Activated T-cell treated with anti-CD3 and anti-CD28 coated beads for 24 hours (primary cell): ENCODE measurements at places on chromosomes 6 and 20.

DNA sequence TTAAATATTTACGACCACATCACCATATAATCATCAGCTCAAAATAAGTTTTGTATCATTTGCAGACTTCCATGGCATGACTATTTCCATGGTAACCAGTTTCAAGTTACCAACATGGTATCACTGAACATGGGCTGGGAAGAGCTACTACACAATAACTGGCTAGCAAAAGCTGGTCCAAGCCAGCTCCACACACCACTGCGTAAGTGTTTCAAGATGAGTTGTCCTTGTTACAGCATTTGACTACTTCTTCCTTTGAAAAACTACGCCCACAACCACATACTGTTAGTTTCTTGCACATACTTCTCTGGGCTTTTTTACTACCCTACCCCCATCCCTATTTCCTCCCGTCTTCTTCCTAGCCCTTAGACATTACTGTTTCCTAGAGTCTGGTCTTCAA lies 8.5 kb downstream of the CD164 start:
- peak; percentile 34 for DNase-seq

DNA sequence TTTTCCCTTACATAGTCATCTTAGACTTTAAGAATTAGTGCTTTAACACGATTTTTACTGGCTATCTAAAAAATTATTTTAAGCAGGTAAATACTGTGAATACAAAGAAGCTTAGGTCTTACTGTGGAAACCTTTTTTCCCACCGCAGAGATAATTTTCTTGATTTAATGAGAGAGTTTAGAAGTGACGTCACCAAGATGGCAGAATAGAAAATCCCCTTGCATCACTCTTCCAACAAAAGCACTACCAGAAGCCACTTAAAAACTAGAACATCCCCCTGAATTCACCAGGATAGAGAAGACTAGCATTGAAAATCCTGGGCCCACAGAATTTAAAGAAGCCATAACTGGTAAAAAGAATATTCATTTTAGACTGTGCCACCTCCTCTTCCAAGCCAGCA lies 375.4 kb upstream of the PTCHD4 start:
- DNase-seq, result no peak

DNA sequence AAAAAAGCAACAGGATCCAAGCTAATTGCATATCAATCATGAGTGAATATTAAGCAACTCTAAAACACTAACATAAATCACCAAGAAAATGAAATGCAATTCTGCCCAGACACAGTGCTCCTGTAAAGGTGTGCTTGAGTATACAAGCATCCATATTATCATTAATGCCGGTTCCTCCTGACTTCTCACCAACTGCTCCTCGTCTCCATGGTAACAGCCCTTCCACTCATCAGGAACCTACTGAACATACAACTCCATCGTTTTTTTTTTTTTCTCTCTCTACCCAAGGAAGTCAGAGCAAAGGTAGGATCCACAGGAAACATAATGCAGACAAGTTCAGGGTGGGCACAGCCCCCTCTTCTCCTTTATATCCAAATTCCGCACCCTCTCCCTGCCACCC lies 12.4 kb downstream of the GABBR1 start:
- no peak for DNase-seq

GRCh38 chr6:42448927-42449659 lies 2.6 kb downstream of the TRERF1 start:
- no peak for DNase-seq

DNA sequence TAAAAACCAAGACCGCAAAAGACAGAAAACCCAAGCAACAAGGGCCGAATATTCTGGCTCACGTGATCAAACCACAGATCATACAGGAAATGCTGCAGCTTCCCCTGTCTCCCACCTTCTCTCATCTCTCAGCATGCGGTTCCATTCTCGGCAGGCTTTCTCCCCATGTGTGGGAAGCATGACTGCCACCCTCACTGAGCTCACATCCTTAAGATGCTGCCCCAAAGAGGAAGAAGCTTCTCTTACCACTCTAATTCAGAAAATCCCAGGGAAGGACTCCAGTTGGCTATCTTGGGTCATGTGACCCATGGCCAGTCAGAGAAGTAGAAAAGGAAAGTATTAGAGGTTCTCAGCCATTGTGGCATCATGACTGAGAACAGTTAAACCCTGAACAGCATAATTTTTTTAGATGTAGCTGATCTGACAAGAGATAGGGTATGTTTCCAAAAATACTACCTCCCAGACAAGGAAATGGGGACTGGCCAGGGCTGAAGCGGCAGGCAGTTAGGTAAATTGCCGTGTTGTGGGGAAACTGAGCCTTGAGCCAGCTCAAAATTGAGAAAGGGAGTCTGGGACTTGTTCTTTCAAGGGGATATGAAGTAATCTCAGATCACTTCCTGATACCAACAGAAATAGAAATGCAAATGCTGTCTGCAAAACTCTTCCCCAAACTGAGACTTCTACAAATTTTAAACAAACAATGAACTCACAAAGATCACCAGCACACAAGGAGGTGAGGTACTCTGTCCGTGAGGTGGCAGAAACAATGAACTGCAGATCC lies 37.1 kb upstream of the GRM4 start:
- DNase-seq, result peak; percentile 58

GRCh38 chr6:127959869-127960268 lies 59.0 kb upstream of the THEMIS start:
- DNase-seq, result no peak

GRCh38 chr20:53581444-53582250 lies 12.0 kb downstream of the ZNF217 start:
- DNase-seq, result no peak

DNA sequence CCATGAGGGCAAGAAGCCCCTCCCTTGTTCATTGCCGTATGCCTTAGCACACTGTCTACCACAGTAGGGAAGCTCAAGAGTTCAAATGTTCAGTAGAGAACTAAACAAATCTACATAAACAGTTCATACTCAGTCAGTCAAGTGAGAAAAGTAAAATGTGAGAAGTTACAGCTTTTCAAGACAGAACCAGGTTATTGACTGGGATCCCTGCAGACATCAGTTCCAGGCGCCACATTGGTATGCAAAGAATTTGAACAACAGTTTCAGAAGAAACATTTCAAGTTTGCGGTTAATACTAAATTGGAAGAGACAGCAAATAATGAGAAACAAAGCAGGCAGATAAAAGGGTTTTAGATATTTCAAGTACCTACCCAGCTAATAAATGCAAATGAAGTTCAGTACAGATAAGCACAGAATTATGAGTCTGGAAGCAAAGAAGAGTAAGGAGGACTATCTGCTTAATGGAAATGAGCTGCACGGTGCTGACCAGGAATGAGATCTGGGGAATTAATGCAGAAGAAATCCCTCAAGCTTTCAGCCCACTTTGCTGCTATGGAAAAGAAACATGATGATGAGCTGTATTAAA lies 246.2 kb downstream of the HACE1 start:
- no peak for DNase-seq

DNA sequence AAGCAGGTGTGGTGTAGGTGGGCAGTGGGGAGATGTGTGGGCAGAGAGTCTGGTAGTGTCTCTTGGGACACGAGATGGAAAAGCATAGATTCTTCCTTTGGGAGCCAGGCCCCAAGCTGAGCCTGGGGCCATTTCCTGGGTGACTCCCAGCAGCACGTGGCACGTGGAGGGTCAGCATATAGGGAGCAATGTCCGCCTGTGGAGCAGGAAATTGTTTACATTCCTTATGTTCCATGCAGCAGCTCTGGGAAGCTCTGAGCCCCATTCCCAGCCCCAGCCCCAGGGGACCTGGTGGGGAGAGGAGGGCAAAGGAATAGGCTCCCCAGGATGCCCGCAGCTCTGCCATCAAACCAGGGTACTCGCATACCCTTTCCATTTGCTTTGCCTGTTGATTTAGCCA lies 57.6 kb downstream of the DAAM2 start:
- no peak for DNase-seq

- no peak for DNase-seq
These were observed 272.9 kb upstream of the KCNQ5 start for GRCh38 chr6:72348926-72349325.

DNA sequence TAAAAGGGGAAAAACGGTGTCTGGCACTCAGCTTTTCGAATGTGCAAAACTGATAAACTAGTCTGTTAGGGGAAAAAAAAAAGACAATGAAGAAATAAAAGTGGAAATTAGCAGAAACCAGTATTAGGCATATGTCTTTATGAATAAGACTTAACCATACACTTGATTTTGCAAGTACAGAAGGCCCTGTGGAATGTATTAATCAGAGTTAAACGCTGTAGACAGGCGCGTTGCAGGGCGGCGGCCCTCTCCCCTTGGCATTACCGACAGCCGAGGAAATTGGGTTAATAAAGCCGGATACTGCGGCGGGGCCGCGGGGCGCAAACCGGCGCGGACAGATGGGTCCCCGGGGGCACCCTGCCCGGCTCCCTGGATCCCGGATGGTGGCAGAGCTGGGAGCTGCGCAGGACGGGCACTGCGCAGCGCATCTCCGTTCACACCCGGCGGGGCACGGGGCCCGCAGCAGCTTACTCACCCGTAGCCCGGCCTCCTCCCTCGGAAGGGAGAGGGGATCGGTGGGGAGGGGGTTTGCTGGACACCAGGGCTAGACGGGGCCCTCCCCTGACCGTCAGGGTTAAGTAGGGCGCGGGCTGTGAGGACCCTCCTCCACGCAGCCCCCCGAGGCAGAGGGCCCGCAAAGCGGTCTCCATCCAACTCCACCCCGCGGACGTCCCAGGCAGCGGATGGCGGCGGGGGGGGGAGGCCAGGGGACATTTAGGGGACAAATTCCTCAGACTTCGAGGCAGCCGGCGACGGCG lies 2.0 kb downstream of the BHLHE23 start:
- DNase-seq, result no peak

- DNase-seq, result no peak
These were observed 107.5 kb upstream of the PDE10A start for GRCh38 chr6:165770397-165771082.

DNA sequence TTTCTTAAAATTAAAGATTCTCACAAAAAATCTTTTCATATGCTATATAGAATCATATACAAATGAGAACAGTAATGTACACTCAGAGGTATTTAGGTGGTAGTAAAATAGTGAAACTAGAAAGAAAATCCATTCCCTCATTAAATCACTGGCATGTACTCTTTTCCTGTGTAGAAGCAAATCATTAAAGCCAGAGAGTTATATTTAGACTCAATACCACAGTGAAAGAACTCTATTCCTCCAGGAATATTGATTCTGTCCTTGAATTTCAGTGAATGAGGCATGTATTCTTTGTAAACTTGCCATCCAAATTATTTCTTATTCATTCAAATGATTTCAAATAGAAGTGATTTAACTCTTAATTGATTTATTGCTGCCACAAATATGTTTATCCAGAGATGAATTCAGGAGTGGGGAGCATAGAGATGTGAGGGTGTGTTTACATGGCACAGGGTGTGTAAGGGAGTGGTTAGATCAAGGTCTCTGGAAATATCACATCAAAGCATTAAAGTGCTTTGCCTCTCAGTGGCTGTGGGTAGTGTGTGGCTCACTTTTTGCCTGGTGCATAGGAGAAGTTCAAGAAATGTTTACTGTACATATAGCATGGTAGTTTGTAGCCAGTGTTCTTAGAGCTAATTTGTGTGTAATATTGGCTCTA lies 141.2 kb downstream of the FAM83B start:
- DNase-seq, result no peak

GRCh38 chr20:2006452-2007361 lies 12.8 kb upstream of the PDYN start:
- DNase-seq, result peak; percentile 3

GRCh38 chr6:36160147-36160760 lies 29.9 kb downstream of the MAPK13 start:
- DNase-seq, result no peak

DNA sequence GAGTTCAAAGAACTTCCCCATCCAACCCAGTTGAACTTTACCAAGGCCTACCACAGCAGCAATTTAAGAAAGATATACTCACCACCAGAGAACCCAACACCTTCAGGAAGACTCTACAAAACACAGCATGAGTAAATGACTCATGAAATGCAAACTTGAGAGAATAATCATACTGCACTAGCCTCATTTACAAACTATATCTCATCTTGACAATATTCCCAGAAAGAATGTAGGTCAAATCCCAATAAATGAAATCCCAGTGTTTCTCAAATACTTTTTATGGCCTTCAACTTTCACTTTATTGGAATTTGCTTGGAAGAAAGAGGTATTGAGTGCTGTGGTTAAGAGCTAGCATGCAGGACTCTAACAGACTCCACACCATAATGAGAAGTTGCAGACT lies 60.0 kb downstream of the FYN start:
- no peak for DNase-seq

GRCh38 chr6:106771822-106772221 lies 142.4 kb downstream of the QRSL1 start:
- DNase-seq, result no peak

- no peak for DNase-seq
These were observed 915.2 kb downstream of the TFAP2A start for GRCh38 chr6:9499709-9500108.

GRCh38 chr6:170231293-170232185 lies 59.3 kb downstream of the DLL1 start:
- DNase-seq, result no peak

- DNase-seq, result no peak
These were observed 1.5 kb downstream of the SOX18 start for GRCh38 chr20:64047968-64048401.

- DNase-seq, result no peak
These were observed 126.8 kb downstream of the GRM4 start for GRCh38 chr6:34018961-34019606.

DNA sequence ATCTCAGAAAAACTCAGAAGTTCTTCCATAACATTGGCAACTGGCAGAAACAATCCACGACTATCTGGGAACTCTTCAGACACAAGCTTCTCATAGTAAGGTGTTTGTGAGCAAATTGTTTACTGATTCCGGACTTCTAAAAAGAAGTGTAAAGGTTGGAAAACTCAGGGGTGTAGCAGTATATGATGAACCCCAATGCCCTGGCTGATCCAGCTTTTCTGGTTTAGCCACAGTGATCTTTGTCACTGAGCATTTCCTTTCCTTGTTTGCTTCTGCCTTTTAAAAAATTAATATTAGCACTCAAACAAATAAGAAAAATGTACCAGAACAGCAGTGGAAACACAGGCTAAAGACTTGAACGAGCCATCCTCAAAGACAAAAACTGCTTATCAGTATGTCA lies 4.9 kb downstream of the RGS17 start:
- DNase-seq, result no peak

GRCh38 chr6:168345266-168345665 lies 25.7 kb upstream of the DACT2 start:
- DNase-seq, result no peak

GRCh38 chr20:38434301-38434741 lies 807 bp downstream of the SNHG17 start:
- DNase-seq, result no peak
